ENCODE measurements at places on chromosomes 7 and 10. TPM values are rescaled to one million over a fixed set of nuclear protein-coding genes. Genes with fewer than 3 reads are reported as not detected.

DNA sequence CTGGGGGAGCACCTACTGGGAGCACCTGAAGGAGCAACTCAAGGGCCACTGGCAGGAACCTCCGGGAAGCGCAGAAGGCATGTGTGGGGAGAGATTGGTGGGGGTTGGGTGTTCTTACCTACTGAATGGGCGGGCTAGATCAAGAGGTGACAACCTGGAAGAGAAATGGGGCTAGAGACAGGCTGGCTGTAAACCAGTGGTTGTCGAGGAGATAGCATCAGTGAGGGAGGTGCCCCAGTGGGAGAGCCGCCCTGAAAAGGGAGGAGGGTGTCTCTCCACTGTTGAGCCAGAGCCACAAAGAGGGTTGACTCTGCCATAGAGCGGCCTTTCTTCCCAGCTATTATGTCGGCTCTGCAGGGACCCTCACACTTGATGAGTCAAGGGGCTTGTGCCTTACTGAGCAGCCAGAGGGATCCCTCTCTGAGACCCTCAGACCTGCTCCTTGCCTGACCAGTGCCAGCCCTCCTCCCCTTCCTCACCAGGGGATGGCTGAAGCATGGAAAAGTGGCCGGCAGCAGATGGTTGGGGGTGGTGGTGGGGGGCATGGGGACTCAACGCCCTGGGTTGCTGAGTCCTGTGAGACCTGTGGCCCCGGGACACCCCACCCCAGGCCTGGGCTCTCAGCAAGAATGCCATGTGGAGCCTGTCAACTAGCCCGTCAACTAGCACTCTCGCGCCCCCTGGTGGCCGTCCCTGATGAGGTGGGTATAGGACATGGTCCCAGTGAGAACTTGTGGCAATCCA is 36.4 kb upstream of the PURB start:
- H3K27me3 ChIP-seq = no peaks in the 10 kb centered on the region
- H3K27ac ChIP-seq = peak overlapping the region; percentile 79
- H3K4me3 ChIP-seq = no peak overlapping the region

DNA sequence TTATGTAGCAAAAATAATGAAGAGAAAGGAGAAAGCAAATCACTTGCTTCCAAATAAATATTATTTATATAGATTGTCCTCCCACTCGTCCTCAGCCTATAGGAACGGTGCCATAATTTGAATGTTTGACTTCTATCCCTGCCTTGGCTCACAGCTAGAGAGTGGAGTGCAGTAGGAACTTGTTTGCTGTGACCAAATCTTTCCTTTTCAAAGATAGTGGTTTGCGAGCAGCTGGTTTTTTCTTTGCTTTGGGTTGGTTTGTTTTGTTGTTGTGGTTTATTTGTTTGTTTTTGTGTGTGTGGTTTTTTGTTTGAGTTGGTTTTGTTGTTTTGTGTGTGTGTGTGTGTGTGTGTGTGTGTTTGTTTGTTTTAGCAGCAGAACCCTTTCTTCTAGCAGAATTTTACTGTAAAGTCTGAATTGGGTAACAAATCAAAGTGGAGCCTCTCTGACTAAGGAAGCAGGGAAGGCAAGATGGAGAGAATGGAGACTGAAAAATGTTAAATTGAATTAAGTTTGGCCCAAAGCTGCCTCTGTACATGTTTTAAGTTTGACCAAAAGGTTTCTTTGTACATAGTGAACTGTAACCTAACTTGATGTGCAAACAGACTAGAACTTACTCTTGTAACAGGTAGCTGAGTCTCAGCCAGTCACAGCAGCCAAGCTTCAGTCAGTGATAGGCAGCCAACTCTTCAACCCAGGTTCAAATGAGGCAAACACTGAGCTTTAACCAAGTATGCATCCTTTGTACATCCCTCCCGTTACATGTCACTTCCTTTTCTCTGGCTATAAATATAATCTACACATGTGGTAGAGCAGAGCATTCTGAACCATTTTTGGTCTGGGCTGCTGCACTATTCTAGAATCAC is 149.5 kb upstream of the LRGUK start:
- no peak overlapping the region for H3K4me3 ChIP-seq
- H3K27ac ChIP-seq = no peak overlapping the region
- no peaks in the 10 kb centered on the region for H3K27me3 ChIP-seq

- H3K27ac ChIP-seq = no peak overlapping the region
- H3K27me3 ChIP-seq = peaks cover 3% of the 10 kb centered on the region
- H3K36me3 ChIP-seq = no peaks in the 10 kb centered on the region
- no peaks in the 10 kb centered on the region for H3K4me1 ChIP-seq
These were observed 97.4 kb downstream of the CTTNBP2 start for GRCh38 chr7:117775801-117776200.

DNA sequence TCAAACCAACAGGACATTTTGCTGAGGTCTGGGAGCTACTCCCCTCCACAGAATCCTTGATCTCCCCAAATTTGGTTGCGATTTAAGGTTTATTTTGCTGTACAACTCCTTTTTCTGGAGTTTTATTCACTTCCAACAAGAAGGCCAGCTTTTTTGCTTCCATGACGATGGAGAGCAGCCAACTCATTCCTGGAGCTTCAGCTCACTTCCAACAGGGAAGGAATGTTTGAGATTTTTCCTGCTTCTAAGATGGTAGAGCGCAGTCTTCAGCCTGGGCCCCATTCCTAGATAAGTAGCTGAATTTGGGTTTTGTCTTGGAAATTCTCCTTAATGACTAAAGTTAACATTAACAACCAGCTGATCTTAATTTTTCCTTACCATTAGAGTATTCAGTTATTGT is 30.9 kb upstream of the CREB3L2 start:
- peaks cover 2% of the 10 kb centered on the region for H3K36me3 ChIP-seq
- peaks cover 6% of the 10 kb centered on the region for H3K27me3 ChIP-seq
- H3K4me3 ChIP-seq = no peak overlapping the region
- H3K27ac ChIP-seq = no peak overlapping the region

DNA sequence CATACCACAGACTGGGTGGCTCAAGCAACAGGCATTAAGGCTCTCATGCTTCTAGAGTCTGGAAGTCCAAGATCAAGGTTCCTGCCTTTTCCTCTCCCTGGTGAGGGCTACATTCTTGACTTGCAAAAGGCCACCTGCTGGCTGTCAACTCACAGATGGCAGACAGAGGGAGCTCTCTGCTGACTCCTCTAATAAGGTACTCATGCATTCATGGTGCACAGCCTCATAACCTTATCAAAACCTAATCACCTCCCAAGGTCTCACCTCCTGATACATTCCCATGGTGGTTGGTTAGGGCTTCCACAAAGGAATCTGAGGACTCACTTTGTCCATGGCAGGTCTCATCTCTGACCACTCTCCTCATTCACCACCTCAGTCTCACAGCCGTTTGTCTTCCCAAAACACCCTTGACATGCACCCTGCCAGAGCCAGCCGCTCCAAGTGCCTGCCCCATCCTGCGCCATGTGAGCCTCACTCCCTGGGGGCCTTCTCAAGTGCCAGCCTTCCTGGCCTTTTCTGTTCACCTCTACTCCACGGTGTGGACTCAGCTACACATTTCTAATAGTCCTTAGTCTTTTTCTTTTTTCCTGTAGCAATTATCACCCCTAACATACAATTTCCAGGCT is 400.3 kb upstream of the ADARB2 start:
- H3K27ac ChIP-seq = no peak overlapping the region
- no peak overlapping the region for H3K4me3 ChIP-seq
- DNase-seq = no peak
- H3K36me3 ChIP-seq = no peaks in the 10 kb centered on the region
- peaks cover 4% of the 10 kb centered on the region for H3K27me3 ChIP-seq

DNA sequence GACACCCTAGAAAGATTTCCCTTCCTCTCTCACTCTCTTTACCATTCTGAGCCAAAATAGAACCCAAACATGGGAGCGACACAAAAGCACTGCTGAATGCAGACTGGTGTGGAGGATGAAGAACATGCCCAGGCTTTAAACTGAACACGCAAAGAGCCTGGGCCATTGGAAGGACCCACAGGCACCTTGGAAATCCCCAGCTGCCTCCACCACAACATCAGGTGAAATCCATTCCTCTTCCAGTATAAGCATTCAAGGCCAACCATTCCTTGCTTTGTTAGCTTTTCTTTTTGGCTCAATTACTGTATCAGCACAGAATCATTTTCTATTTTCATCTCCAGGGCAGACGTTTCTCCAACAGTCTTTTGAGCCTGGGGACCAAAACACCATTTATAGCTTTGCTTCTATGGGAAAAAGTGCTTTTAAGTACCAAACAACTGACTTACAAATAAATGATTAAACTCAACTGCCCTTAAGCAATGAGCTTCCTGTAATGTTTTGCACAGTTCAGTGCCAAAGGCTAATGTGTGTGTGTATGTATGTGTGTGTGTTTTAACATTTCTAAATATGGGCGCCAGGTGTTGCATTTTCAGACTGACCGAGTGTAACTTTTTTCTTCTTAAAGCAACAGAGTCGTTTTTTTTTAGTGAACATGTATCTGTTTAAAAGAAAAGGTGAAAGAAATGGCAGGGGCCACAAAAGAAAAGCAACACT is 16.2 kb upstream of the BLNK start:
- no peaks in the 10 kb centered on the region for H3K27me3 ChIP-seq
- H3K27ac ChIP-seq = peak overlapping the region; percentile 10
- peaks cover 17% of the 10 kb centered on the region for H3K4me1 ChIP-seq
- DNase-seq = no peak
- no peaks in the 10 kb centered on the region for H3K36me3 ChIP-seq

- no peak overlapping the region for H3K27ac ChIP-seq
- H3K27me3 ChIP-seq = no peaks in the 10 kb centered on the region
- H3K4me3 ChIP-seq = no peak overlapping the region
- no peaks in the 10 kb centered on the region for H3K36me3 ChIP-seq
- DNase-seq = no peak
- H3K4me1 ChIP-seq = no peaks in the 10 kb centered on the region
These were observed 1053.2 kb downstream of the REEP3 start for GRCh38 chr10:64574371-64574770.

DNA sequence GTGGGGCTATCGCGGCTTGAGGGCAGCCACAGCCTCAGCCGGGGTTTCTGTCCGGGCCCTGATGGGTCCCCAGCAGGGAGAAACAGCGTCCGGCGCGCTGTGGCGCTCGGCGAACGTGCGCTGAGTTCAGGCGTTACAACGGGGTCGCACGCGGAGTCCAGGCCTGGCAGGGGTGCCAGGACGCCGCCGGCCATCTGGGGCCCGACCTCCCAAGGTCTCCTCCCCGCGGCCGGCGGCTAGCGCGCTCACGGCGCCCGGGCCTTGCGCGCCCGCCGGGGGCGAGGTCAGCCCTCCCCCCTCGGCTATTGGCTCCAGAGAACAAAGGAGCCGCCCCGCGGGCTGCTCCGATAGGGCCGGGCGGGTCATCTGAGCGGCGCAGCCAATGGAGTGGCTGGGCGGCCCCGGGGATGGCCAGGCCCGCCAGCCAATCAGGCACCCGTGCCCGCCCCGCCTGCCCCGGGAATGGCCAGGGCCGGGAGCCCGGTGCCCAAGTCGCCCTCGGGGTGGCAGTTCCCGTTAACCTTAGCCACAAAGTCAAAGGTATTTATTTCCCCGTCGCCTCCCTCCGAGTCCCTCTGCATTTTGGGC is at the start of gene ZNF775:
ZNF775 (plus strand) TSS at position 478 of the 588 bp plus-strand sequence. CDS start 9,141 bp downstream, outside the sequence.
- H3K4me1 ChIP-seq = peaks cover 46% of the 10 kb centered on the region
- no peaks in the 10 kb centered on the region for H3K27me3 ChIP-seq
- peak; percentile 95 for DNase-seq

DNA sequence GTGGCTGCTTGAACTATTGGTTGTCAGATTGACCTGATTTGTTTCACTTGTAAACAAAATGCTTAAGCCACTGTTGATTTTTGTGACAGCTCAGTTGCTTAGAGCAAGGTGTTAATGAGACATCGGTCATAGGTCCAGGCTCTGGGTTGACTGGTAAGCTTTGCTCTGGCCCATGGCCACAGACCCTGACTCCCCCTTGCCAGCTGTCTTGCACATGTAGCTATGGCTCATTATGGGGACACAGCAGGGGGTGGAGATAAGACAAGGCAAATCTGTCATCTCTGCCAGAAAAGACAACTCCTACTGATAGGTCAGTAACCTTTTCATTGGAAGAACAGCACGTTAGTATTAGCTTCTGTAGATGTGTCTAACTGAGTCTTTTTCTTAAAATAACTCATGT is 95.3 kb downstream of the KAT6B start:
- no peak overlapping the region for H3K27ac ChIP-seq
- DNase-seq = no peak
- peaks cover 27% of the 10 kb centered on the region for H3K4me1 ChIP-seq

- no peak for DNase-seq
- H3K4me3 ChIP-seq = no peak overlapping the region
- H3K27me3 ChIP-seq = no peaks in the 10 kb centered on the region
- no peaks in the 10 kb centered on the region for H3K36me3 ChIP-seq
These were observed 10.3 kb upstream of the ZNF786 start for GRCh38 chr7:149100821-149101220.

DNA sequence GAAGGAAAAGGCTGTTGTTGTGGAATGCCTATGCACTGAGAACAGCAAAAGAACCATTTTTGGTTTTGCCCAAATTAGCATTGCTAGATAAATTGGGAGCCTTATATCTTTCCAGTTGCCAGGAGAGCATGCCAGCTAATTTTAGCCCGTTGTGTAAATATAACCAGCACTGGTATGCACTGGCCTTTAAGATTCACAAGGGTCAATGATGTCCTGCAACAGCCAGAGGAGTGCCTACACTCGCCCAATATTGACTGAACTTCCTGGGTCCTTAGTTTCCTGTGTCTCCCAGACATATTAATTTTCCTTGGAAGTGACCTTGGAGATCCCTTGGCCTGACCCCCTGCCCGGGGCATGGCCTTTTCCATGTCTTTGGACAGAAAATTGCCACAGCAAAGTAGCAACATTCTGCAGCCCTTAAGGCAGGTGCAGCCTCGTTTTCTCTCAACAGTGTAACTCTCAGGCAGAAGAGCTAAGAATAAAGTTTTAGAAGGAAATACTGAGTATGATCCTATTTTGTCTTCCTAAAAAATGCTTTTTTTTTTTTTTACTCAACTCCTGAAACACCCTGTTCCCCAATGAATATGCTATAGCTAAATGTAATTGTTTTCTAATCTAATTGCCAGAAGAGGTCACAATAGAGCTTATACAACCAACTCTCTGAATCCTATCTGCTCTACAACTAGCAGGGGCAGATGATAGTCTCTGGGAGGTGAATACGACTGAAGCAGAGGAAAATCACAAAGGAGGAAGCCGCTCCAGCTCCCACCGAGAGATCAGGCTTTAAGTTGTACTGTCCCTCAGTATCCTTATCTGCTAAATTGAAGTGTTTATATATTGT is 131.9 kb upstream of the PCGF5 start:
- no peak overlapping the region for H3K27ac ChIP-seq
- H3K27me3 ChIP-seq = no peaks in the 10 kb centered on the region
- no peak overlapping the region for H3K4me3 ChIP-seq

GRCh38 chr7:48458701-48459524 is 287.7 kb downstream of the ABCA13 start:
- no peak overlapping the region for H3K27ac ChIP-seq
- no peaks in the 10 kb centered on the region for H3K36me3 ChIP-seq
- no peak overlapping the region for H3K4me3 ChIP-seq
- no peaks in the 10 kb centered on the region for H3K4me1 ChIP-seq

GRCh38 chr10:30557884-30558283 is 71.7 kb downstream of the LYZL2 start:
- H3K4me1 ChIP-seq = peaks cover 2% of the 10 kb centered on the region
- H3K4me3 ChIP-seq = no peak overlapping the region
- DNase-seq = no peak
- no peak overlapping the region for H3K27ac ChIP-seq
- no peaks in the 10 kb centered on the region for H3K36me3 ChIP-seq
- no peaks in the 10 kb centered on the region for H3K27me3 ChIP-seq

The SUN3 gene
- not detected for total RNA-seq

The CUL2 gene
- total RNA-seq = 51.5 TPM

The SPDYE5 gene
- not detected for total RNA-seq

All from activated naive CD8-positive, alpha-beta T cell treated with anti-CD3 and anti-CD28 coated beads for 36 hours (primary cell).